IMR-90 (cell line): ENCODE measurements at places on chromosomes 7 and 10. TPM values are rescaled to one million over a fixed set of nuclear protein-coding genes. Genes with fewer than 3 reads are reported as not detected.
A peak's percentile ranks its signal among the peaks of the same experiment; 100 is the strongest.

GRCh38 chr10:29861811-29862505 is 197.4 kb downstream of the JCAD start:
- H3K27ac ChIP-seq, result no peak overlapping the region
- H3K36me3 ChIP-seq, result no peaks in the 10 kb centered on the region
- H3K27me3 ChIP-seq, result no peaks in the 10 kb centered on the region
- DNase-seq, result no peak
- peaks cover 12% of the 10 kb centered on the region for H3K4me1 ChIP-seq

GRCh38 chr7:23293500-23294073 is 5.6 kb upstream of the MALSU1 start:
- no peaks in the 10 kb centered on the region for H3K27me3 ChIP-seq
- no peak overlapping the region for H3K27ac ChIP-seq
- H3K4me3 ChIP-seq, result no peak overlapping the region

DNA sequence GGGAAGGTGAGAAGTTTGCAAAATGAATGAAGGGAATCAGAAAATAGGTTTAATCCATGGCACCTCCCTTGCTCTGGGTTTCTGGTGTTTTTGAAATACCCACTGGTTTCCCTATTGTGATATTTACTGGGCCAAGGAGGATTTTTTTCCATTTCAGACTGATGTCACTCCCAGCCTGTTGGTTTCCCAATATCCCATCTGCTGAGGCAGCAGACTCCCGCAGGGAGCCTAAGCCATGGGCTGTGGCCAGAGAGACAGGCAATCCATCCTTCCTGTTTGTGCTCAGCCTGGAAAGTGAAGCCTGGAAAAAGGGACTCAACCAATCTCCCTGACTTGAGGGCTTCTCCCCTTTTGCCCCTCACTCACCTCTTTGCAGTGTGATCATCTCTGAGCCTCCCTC is 22.8 kb downstream of the FAM107B start:
- H3K4me1 ChIP-seq, result peaks cover 4% of the 10 kb centered on the region; the same call in 1 of the 2 replicates
- no peaks in the 10 kb centered on the region for H3K36me3 ChIP-seq
- peak overlapping the region; percentile 16; the same call in 1 of the 2 replicates for H3K27ac ChIP-seq
- H3K27me3 ChIP-seq, result no peaks in the 10 kb centered on the region
- H3K4me3 ChIP-seq, result no peak overlapping the region

GRCh38 chr10:53379956-53380355 is 607.4 kb upstream of the MBL2 start:
- H3K4me1 ChIP-seq, result no peaks in the 10 kb centered on the region
- H3K27me3 ChIP-seq, result no peaks in the 10 kb centered on the region
- H3K27ac ChIP-seq, result no peak overlapping the region
- no peaks in the 10 kb centered on the region for H3K36me3 ChIP-seq
- no peak overlapping the region for H3K4me3 ChIP-seq

The ANKRD26 gene
- 1.3 and 1.6 TPM in 2 replicates for polyA plus RNA-seq

- H3K4me3 ChIP-seq, result no peak overlapping the region
- H3K36me3 ChIP-seq, result no peaks in the 10 kb centered on the region
Observed at GRCh38 chr7:103065667-103066066, 8.9 kb downstream of the FBXL13 start.

DNA sequence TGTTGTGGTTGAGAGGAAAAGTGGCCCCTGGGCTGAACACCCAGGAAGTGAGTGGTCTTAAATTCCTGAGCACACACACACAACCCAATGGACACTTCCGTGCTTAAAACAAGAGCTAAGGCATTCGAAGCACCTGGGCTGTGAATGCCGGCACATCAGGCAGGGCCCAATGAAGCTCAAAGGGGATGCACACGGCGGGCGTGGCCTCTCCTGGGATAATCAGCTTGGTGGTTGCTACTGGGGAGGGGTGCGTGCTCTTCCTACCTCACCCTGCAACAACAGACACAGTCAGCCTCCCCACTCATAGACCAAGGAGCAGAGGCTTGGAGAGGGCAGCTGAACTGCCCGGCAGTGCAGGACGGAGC is 115.0 kb upstream of the TCERG1L start:
- no peak overlapping the region for H3K4me3 ChIP-seq
- H3K4me1 ChIP-seq, result no peaks in the 10 kb centered on the region
- no peak for DNase-seq
- no peaks in the 10 kb centered on the region for H3K36me3 ChIP-seq
- no peak overlapping the region for H3K27ac ChIP-seq

DNA sequence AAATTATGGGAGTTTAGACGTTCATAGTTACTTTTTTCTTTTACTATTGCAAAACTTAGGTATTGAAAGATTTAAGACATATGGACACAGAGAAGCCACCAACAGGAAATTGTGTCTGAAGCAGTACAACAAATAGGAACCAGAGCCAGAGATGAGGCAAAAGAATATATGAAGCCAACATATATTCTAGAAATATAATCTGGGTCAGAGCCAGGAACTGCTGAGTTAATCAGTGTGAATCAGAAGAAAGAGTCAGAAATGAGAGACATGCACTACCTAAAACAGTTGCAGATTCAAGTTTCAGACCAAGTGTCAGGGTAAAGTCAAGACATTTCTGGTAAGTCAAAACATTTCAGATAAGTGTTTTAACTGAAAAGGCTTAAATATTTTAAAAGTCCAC is 67.7 kb downstream of the DGKB start:
- H3K27ac ChIP-seq, result no peak overlapping the region
- no peak overlapping the region for H3K4me3 ChIP-seq
- H3K27me3 ChIP-seq, result no peaks in the 10 kb centered on the region
- no peaks in the 10 kb centered on the region for H3K36me3 ChIP-seq
- 0 out of 2 replicates have a peak, but pooled peaks cover 2% of the 10 kb centered on the region for H3K4me1 ChIP-seq
- DNase-seq, result peak; percentile 44

The IKZF1 gene
- polyA plus RNA-seq, result not detected in 2 replicates

DNA sequence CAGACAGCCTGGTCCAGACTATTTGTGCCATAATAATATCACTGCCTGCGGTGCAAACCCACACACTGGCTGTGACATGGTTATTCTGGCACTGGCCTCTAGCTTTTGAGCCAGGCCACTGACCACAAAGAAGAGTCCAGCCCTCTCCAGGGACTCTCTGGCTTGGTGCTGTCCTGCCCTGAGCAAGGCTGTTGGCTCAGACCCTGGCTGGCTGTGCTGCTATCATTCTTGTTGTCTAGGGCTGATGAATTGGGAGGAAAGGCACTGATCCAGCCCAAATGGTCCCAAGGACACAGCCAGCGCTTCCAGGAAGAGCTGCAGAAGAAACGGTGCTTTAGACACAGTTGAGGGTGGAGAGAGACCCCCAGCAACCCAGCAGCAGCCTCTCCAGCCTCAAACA is 80.8 kb downstream of the TMEM130 start:
- peaks cover 3% of the 10 kb centered on the region; the same call in 1 of the 2 replicates for H3K27me3 ChIP-seq
- no peaks in the 10 kb centered on the region for H3K36me3 ChIP-seq
- no peaks in the 10 kb centered on the region for H3K4me1 ChIP-seq
- H3K4me3 ChIP-seq, result no peak overlapping the region
- DNase-seq, result no peak

DNA sequence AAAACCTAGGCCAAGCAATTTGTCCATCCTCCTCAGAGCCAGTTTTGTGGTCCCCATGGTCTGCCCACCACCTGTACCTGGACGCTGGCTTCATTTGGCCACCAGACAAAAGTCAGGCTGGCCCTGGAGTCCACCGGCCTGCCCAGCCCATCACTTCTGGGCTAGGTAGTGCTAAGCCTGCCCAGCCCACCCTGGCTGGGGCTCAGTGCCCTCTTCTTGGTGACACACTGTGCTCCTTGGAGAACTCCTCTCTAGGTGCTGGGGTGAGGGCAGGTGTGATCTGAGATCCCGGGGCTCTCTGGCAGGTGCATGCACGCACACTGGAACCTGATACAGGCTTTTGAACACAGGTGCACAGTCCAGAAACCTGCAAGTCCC is 1.1 kb downstream of the AIFM2 start:
- no peak for DNase-seq
- H3K27me3 ChIP-seq, result no peaks in the 10 kb centered on the region
- peaks cover 5% of the 10 kb centered on the region; the same call in 1 of the 2 replicates for H3K36me3 ChIP-seq
- no peak overlapping the region for H3K4me3 ChIP-seq
- peak overlapping the region; percentile 7; the same call in 1 of the 2 replicates for H3K27ac ChIP-seq

DNA sequence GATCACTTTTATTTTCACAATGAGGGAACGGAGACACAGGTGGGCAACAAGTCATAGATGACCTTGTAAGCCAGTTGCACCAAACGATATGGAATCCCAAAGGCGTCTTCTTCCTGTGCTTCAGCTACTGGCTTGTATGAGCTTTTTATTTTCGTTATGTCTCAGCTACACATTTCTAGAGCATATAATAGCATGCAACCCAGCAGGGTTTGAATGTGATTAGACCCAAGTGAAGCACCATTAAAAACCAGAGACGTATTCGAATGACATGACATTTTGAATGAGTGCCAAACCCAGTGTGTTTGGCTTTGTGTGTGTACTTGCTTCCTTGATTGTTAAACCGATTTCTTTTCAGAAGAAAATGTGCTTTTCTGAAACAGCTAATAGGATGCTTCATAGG is 963.2 kb upstream of the CELF2 start:
- no peak for DNase-seq
- H3K4me1 ChIP-seq, result peaks cover 2% of the 10 kb centered on the region; the same call in 1 of the 2 replicates
- H3K4me3 ChIP-seq, result no peak overlapping the region
- no peaks in the 10 kb centered on the region for H3K27me3 ChIP-seq
- no peak overlapping the region for H3K27ac ChIP-seq
- H3K36me3 ChIP-seq, result no peaks in the 10 kb centered on the region

- H3K27me3 ChIP-seq, result no peaks in the 10 kb centered on the region
- peak overlapping the region; percentile 5; the same call in 1 of the 2 replicates for H3K4me3 ChIP-seq
- H3K36me3 ChIP-seq, result no peaks in the 10 kb centered on the region
- H3K4me1 ChIP-seq, result peaks cover 11% of the 10 kb centered on the region
- peak; percentile 92 for DNase-seq
Observed at GRCh38 chr10:21372651-21373410, 152.7 kb downstream of the SKIDA1 start.

The TMEM225B gene
- 0.27 and 0.32 TPM in 2 replicates for polyA plus RNA-seq
